ENCODE measurements at places on chromosomes 3 and 15.

DNA sequence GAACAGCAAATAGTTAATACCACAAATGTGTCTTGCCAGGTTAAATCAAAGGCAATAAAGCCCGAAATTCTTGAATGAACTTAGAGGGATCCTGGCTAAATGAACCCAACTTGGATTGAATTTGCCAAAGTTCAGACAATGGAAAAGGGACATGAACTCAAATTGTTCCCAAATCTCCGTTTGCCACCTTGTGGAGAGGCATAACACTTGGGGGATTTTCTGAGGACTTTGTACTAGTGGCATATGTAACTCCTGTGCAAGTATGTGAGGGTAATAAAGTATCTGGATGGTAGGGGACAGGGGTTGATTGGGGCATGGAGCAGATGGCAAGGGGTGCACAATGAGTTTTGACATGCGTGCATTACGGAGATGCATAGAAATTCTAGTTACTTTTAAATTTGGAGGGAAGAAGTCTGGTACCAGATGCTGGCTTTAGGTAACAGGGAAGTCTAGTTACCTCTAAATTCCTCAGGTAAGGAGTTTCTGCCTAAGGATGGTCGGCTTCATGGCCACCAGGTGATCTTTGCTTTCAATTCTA, 1.2 kb upstream of the TCAIM start:
- DNase-seq = no peak

DNA sequence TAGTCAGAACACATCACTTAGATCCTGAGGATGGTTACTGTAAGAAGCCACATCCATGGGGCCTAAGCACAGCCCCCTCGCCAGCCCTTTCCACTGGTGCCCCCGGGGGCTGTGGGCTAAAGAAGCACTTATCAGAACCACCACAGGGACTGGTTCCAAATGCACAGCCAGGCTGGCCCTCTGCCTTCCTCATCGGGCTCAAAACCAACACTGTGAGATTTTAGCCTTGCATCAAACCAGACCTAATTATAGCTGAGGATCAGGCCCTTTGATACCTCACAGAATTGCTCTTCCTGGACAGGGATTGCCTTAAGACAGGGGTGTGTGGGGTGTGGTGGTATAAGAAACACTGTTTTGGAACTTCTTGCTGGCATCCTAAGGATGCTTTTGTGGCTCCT, 23.7 kb downstream of the SRPRB start:
- DNase-seq = no peak

- no peak for DNase-seq
Observed at GRCh38 chr15:68345481-68345880, 67.9 kb downstream of the FEM1B start.

GRCh38 chr3:112709911-112710310, 69.0 kb upstream of the CCDC80 start:
- DNase-seq = peak; percentile 80

DNA sequence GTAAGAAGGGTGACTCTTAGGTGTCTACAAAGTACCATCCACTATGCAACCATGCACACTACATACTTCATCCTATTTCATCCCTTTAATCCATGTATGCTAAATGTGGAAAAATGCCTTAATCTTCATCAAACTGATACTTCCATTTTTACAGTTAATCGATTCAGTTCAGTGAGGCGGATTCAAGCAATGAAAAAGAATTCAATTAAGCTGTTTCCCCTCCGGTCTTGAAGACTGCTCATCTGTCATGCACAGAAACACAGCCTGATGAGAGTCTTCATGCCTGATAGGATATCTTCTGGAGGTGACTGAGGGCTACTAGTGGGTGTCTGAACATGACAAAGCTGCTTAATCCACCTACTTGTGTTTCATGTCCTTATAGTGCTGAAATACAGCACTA, 270.6 kb upstream of the ALCAM start:
- DNase-seq = no peak

GRCh38 chr15:50238255-50238654, 27.3 kb downstream of the HDC start:
- no peak for DNase-seq

DNA sequence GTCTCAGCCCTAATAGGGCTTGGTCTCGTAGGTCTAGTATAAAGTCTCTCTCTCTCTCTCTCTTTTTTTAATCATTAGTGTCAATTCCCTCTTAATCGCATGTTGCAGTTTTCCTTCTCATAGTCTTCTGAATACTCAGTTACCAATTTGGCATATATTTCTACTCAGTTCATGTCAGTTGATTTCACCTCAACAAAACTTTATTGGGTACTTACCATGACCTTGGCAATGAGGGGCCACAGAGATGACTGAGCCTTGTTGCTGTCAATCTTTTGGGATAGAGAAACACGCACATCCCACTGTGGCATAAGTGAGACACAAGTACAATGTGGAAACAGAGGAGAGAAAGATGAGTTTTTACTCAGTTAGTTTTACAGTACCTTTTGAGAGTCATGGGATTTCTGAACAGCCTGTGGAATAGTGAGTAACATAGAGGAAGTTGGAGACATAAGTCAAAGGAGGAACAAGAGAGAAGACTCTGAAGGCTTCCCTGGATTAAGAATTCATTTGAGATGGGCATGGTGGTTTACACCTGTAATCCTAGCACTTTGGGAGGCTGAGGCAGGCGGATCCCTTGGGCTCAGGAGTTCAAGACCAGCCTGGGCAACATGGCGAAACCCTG, 150.2 kb upstream of the CBLB start:
- DNase-seq = peak; percentile 18

DNA sequence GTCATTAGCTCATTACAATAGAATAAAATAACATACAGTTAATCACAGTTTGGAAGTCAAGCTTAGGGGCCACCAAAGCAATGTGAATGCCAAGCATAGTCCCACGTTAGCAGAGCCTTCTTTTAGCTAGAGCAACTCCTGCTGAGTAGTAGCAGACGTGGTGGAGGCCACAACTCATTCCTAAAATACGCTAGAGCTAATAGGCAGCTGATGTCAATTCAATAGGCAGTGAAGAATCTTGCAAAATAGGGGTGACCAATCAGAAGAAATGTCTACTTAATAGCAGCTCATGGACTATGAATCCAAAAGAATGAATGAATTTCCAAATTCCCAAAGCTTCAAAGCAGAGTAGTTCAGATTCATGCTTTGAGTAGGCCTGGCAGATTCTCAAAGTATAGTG, 292.9 kb upstream of the RORA start:
- DNase-seq = no peak

GRCh38 chr15:59170295-59171066, 36.2 kb upstream of the LDHAL6B start:
- DNase-seq = no peak

DNA sequence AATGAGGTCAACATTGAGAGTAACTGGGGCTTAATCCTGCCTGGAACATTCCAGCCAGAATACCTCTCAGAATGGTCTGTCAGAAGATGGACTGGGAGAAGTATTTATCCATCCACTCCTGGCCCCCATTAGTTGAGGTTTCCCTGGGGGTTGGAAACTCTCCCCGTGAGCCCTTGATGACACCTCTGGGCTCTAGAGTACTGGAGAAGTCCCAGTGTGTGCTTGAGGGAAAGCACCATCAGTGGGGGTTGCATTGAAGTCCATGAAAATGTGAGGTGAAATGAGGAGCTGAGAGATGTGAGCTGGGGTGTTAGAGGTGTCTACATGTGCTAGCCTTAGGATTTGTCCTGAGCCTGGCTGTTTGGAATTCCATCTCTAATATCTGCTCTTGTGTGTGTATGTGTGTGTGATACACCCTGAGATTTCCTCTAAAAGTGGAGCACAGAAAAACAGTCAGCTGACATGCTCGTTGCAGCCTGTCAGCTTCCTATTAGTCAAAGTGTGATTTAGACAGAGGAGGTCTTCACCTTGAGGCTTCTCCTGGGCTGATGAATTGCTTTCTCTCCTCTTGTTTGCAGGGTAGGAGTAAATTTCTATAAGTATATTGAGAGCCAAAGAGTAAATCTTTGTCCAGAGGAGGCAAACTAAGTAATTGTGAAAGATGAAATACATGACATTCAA, 67.6 kb downstream of the NR1D2 start:
- DNase-seq = no peak

DNA sequence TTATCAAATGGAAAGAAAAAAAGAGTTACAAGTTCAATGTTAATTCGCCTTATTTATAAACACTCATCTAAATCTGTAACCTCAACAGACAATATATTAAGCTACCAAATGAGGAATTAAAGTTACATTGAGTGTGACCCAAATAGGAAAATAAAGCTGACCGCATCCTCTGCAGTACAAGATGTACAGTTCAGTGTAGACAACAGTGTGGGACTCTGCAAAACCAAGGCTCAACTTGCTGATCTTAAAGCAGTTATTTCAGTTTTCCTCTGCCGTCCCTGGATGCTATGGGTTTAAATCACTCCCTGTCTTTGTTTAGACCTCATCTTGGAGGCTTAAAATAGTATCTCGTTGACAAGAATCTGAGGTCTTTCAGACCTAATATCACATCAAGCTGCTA, 458.8 kb downstream of the MECOM start:
- no peak for DNase-seq

DNA sequence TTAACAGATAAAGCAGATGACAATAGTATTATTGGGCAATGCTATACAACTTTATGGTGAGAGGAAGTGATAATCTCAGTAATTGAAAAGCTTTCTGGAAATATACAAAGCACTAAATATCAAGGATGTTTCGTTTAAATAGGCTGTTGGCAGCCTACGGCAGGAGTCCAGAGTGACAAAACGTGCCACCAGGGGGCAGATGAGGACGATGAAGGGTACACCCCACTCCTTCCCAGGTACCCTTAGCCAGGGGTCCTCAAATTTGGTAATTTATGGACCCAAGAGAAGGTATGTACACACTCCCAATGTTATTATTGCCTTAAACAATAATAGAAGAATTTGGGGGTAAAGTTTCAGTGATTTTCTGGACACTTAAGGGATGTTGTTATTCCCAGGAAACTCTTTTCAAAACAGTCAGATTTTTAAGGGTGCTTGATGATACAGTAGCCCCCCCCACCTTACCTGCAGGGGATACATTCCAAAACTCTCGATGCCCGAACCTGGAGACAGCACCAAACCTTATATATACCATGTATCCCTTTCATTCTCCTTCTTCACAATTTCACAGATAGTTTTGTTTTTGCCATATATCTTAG, 1.4 kb upstream of the MAGEL2 start:
- no peak for DNase-seq

DNA sequence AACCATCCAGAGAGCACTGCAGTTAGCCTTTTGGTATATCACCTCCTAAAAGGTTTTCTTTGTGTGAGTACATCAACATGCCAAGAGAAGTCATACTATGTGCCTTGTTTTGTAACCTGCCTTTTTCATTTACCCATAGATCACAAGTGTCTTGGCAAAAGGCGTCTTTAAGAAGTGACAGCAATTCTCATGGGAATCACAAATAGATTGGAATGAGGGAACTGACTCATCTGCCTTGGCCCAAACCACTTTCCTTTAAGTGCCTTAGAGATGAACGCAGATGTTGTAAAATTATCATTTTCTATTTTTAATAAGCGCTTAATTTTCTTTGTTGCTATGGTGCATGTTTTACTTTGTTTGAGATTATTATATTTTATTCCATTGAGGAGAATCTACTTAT, 20.7 kb upstream of the POMGNT2 start:
- DNase-seq = no peak

GRCh38 chr3:182023843-182024242, 312.1 kb downstream of the SOX2 start:
- no peak for DNase-seq

- no peak for DNase-seq
Observed at GRCh38 chr3:159649951-159650350, 338.7 kb upstream of the IL12A start.

DNA sequence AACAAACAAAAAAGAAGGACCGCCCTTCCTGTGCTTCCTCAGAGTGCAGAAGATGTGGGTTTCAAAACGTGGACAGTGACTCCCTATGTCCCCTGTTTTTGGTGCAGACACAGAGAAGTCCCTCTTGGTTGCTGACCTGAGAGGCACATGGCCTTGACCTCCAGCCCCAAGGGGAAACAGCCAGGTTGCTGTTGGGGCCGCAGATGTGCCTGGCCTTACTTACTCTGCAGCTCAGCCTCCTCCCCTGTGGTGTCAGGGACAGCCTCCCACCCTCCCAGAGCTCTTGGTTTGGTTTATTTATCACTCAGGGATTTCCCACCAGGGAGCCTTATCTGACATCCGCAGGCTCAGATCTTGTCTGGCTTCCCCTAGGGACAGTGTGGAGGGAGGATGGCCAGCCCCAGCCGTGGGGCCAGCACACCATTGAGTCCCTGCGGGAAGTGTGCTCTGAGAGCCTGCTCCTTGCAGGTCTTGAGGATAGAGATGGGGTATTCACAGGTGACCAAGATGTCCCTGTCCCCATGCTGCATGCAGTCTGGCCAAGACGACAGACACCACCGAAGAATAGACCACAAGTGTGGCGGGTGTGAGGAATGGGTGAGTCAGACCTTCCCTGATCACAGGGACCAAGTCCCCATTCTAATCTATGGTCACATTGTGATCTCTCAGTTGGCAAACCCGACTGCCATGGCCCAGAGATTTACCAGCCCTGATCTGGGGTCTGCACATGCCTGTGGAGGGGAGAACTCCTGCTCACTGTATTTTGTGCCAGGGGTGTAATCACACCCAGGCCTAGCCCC, 134.3 kb upstream of the ABHD17C start:
- no peak for DNase-seq

Measured in inflammatory macrophage (primary cell).